Esophagus muscularis mucosa (tissue), 4 donors: ENCODE measurements at places on chromosomes 2 and 18. TPM values are rescaled to one million over a fixed set of nuclear protein-coding genes. Genes with fewer than 3 reads are reported as not detected.

DNA sequence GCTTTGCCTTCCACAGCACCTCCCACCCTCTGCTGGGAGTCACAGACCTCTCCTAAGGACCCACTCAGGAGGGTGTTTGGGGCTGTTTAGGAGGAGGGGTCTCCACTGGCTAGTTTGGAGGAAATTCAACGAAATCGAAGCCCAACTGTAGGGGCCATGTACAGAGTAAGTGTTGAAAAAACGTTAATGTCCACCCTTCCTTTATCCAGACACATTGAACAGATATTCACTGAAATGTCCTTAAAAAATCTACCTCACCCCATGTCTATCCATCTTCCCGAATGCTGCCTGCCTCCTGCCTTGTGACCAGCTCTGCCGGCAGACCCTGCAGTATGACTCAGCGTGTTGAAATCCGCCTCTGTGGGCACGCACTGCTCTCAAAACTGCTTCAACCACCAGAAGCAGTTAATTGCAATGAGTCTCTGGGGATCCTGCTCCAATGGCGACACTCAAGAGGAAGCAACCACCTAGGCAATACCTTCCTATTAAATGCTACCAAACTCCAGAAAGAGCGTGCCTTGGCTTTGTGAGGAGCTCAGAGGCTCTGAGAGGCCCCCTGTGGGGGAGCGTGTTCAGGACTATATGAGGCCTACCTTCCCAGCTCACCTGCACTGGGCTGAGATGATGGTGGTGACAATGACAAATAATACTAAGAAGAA, 61.4 kb upstream of the RTN4 start:
- peak overlapping the region; percentile 90 for H3K27ac ChIP-seq
- DNase-seq, result no peak
- peaks cover 65% of the 10 kb centered on the region for H3K4me1 ChIP-seq
- no peak overlapping the region for H3K4me3 ChIP-seq
- H3K27me3 ChIP-seq, result no peaks in the 10 kb centered on the region
- no peaks in the 10 kb centered on the region for H3K36me3 ChIP-seq

DNA sequence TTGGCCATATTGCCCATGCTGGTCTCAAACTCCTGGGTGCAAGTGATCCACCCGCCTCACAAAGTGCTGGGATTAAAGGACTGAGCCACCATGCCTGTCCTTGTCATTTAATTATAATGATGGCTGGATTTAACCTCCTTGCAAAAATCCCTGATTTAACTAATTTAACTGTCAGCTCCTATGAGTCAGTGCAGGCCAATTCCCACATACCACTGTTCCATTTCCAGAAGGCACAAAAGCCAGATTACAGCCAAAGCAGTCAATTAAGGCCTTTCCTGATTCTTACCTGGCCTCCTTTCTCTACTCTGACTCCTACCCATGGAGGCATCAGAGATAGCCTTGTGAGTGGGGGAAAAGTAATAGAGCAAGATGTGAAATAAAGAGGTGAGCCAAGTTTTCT, 12.3 kb upstream of the SLC35F5 start:
- H3K4me1 ChIP-seq, result no peaks in the 10 kb centered on the region
- H3K27me3 ChIP-seq, result no peaks in the 10 kb centered on the region

GRCh38 chr2:149860276-149860921, 272.8 kb upstream of the MMADHC start:
- no peak for DNase-seq
- H3K36me3 ChIP-seq, result no peaks in the 10 kb centered on the region
- no peak overlapping the region for H3K27ac ChIP-seq
- H3K4me3 ChIP-seq, result no peak overlapping the region
- H3K27me3 ChIP-seq, result no peaks in the 10 kb centered on the region
- H3K4me1 ChIP-seq, result no peaks in the 10 kb centered on the region

DNA sequence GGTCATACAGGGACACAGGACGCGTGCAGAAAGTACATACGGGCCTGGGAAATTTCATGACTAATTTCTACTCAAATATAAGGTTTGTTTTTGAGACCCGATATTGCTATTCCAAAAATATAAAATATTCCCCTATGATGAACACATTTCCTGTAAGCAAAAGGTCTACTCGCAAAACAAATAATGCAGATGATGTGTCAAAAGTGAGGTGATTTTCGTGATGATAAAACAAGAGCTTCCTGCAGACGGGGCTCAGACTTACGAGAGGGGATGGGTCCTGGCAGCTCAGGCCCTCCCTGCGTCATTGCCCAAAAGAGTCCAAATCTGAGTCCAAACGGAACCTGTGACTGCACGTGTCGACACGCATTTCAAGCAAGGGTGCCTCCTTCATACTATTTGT, 62.7 kb downstream of the MBP start:
- H3K36me3 ChIP-seq, result peaks cover 3% of the 10 kb centered on the region
- H3K4me1 ChIP-seq, result peaks cover 69% of the 10 kb centered on the region
- no peaks in the 10 kb centered on the region for H3K27me3 ChIP-seq
- H3K27ac ChIP-seq, result no peak overlapping the region
- H3K4me3 ChIP-seq, result no peak overlapping the region
- no peak for DNase-seq

DNA sequence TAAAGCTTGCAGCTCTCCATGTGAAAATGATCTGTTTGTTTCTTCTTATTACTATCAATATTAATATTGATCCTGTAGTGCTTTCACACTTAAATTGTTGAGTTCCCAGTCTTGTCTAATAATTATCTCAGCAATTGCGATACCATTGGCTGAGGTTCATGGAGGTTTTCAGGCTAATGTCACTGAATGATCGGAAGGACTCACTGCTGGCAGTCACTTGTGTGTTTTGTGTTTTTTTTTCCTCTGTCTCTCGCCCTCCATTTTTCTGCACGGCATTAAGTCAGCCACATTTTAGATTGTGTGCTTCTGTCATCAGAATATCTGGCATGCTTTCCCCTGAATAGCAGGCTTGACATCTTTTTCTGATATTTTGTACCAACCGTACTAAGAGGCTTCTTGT, 43.7 kb downstream of the AGAP1 start:
- no peak overlapping the region for H3K27ac ChIP-seq
- no peaks in the 10 kb centered on the region for H3K4me1 ChIP-seq
- DNase-seq, result no peak
- no peak overlapping the region for H3K4me3 ChIP-seq
- H3K36me3 ChIP-seq, result no peaks in the 10 kb centered on the region
- H3K27me3 ChIP-seq, result no peaks in the 10 kb centered on the region

GRCh38 chr2:69518841-69519240, 81.6 kb upstream of the NFU1 start:
- DNase-seq, result no peak
- no peak overlapping the region for H3K27ac ChIP-seq
- H3K4me1 ChIP-seq, result no peaks in the 10 kb centered on the region
- H3K36me3 ChIP-seq, result peaks cover 86% of the 10 kb centered on the region
- H3K27me3 ChIP-seq, result no peaks in the 10 kb centered on the region

- no peak overlapping the region for H3K4me3 ChIP-seq
- no peaks in the 10 kb centered on the region for H3K27me3 ChIP-seq
- no peak overlapping the region for H3K27ac ChIP-seq
These were observed 35.2 kb downstream of the MTHFD2 start for GRCh38 chr2:74233648-74234047.

DNA sequence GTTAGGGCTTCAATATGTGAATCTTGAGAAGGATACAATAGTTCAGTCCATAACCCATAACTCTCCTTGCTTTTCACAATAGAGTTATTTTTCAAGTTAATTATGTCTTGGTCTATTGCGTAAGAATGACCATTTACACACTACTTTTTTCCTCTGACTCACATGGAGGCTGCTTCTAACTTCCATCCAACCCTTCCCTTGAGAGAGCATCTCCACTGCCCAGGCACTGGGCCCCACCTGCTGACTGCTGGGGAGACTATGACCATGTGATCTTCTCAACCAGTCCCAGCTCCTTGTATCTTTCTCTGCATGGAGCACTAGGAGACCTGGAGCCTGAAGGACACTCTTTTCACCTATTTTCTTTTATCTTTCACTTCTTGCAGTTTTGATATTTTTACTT, 251.5 kb downstream of the GPD2 start:
- no peak for DNase-seq
- no peaks in the 10 kb centered on the region for H3K4me1 ChIP-seq
- no peak overlapping the region for H3K4me3 ChIP-seq
- H3K27me3 ChIP-seq, result no peaks in the 10 kb centered on the region

DNA sequence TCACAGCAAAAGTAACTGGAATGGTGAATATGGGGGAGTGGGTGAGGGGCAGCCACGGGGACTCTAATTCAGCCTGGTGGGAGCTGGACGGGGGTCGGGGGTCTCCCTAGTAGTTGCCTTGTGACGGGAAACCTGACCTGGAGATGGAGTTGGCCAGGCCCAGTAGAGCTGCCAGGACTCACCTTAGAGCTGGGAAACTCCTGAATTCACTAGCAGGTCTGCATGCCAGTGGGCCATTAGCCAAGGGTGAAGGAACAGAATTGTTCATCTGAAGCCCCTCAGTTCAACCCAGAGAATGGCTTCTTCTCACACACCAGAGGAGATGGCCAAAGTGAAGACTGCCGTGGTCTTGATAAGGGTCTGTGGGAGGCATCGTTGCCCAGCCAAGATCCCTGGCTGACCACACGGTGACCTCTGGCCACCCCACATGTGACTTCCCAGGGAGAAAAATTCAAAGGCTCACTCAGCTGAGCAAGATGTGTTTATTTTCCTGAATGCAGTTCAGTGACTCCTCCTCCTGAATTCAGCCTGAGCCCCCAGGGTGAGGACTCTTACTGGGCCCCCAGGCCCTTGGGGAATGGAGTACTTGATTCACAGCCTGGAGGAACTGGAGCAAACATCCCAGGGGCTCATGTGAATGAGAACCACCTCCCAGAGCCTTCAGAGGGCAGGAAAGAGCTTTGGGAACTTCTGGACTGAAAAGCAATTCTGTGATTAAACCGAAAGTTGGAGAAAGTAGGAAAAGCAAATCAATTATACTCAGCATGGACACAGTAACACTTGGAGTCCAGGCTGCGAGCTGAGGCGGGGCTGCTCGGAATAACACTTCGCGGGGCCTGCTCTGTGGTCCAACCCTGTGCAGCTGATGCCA, 25.2 kb downstream of the MOCOS start:
- H3K4me1 ChIP-seq, result peaks cover 3% of the 10 kb centered on the region
- no peaks in the 10 kb centered on the region for H3K27me3 ChIP-seq
- peak overlapping the region; percentile 9 for H3K4me3 ChIP-seq
- H3K27ac ChIP-seq, result no peak overlapping the region
- no peaks in the 10 kb centered on the region for H3K36me3 ChIP-seq

- H3K4me1 ChIP-seq, result peaks cover 21% of the 10 kb centered on the region
- peak overlapping the region; percentile 27 for H3K27ac ChIP-seq
- no peak for DNase-seq
- H3K27me3 ChIP-seq, result no peaks in the 10 kb centered on the region
- no peaks in the 10 kb centered on the region for H3K36me3 ChIP-seq
- H3K4me3 ChIP-seq, result no peak overlapping the region
These were observed 88.5 kb downstream of the SH3RF3 start for GRCh38 chr2:109217362-109218086.

GRCh38 chr2:126664234-126664633, 8.3 kb downstream of the GYPC start:
- no peak for DNase-seq
- H3K36me3 ChIP-seq, result no peaks in the 10 kb centered on the region
- H3K4me3 ChIP-seq, result no peak overlapping the region
- H3K27ac ChIP-seq, result peak overlapping the region; percentile 64
- no peaks in the 10 kb centered on the region for H3K27me3 ChIP-seq
- peaks cover 96% of the 10 kb centered on the region for H3K4me1 ChIP-seq

GRCh38 chr2:112691881-112692281, 28.9 kb upstream of the NT5DC4 start:
- no peak overlapping the region for H3K27ac ChIP-seq
- H3K4me3 ChIP-seq, result no peak overlapping the region
- H3K27me3 ChIP-seq, result no peaks in the 10 kb centered on the region
- no peak for DNase-seq
- H3K36me3 ChIP-seq, result no peaks in the 10 kb centered on the region

GRCh38 chr2:160908157-160908556, 252.1 kb upstream of the TANK start:
- no peaks in the 10 kb centered on the region for H3K36me3 ChIP-seq
- H3K4me3 ChIP-seq, result no peak overlapping the region
- no peaks in the 10 kb centered on the region for H3K27me3 ChIP-seq
- H3K27ac ChIP-seq, result no peak overlapping the region
- DNase-seq, result no peak

GRCh38 chr2:58448065-58448507, 207.0 kb upstream of the FANCL start:
- no peaks in the 10 kb centered on the region for H3K27me3 ChIP-seq

- no peak overlapping the region for H3K27ac ChIP-seq
- no peaks in the 10 kb centered on the region for H3K27me3 ChIP-seq
- H3K36me3 ChIP-seq, result peaks cover 7% of the 10 kb centered on the region
- DNase-seq, result peak; percentile 5
- H3K4me3 ChIP-seq, result no peak overlapping the region
These were observed 47.6 kb downstream of the RALBP1 start for GRCh38 chr18:9522952-9523351.

DNA sequence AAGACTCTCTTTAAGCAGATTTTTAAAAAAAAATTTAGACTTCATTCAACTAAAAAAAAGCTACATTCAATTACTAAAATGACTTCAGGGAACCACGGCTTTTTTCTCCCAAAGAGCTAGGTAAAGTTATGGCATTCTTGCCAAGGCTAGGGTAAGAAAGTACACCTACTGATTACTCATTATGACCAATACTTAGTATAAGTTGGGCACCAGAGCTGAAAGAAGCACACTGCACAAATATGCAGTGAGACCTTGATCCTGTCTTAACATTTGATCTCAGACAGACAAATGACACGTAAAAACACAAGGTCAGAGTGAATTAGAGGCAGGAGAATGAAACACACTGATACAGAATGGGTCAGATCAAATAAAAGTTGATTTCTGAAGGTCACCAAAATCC, 88.7 kb downstream of the THADA start:
- no peak overlapping the region for H3K27ac ChIP-seq
- no peak for DNase-seq
- no peaks in the 10 kb centered on the region for H3K27me3 ChIP-seq
- no peaks in the 10 kb centered on the region for H3K36me3 ChIP-seq
- H3K4me1 ChIP-seq, result peaks cover 4% of the 10 kb centered on the region
- H3K4me3 ChIP-seq, result no peak overlapping the region

- H3K4me3 ChIP-seq, result no peak overlapping the region
- peaks cover 50% of the 10 kb centered on the region for H3K36me3 ChIP-seq
- H3K4me1 ChIP-seq, result peaks cover 22% of the 10 kb centered on the region
- no peak for DNase-seq
- no peak overlapping the region for H3K27ac ChIP-seq
These were observed 3.7 kb upstream of the PCBP1 start for GRCh38 chr2:70083344-70084156.

DNA sequence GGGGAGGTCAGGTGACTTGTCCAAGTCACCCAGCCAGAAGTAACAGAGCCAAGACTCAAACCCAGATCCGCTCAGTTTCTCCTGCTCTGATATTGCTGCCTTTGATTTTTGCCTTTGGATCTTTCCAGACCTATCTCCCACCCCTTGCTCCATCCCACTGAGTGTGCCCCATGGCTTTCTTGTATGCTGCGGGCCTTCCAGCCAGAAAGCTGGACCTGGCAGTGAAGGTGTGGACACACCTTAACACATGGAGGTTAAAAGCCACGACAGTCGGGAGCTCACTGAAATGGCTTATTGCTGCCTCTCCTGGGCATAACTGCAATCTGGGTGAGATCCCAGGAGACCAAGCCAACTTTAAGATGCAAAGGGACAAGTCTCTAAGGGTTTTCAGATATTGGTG, 86.7 kb downstream of the LONRF2 start:
- no peak overlapping the region for H3K27ac ChIP-seq
- H3K36me3 ChIP-seq, result no peaks in the 10 kb centered on the region
- no peaks in the 10 kb centered on the region for H3K27me3 ChIP-seq
- no peak for DNase-seq
- no peak overlapping the region for H3K4me3 ChIP-seq

Gene NEU2
- total RNA-seq, result not detected

Gene MFSD2B
- total RNA-seq, result not detected

Gene CFAP65
- not detected for total RNA-seq

Gene CD28
- total RNA-seq, result under 0.01 TPM

Gene UGT1A6
- total RNA-seq, result not detected

Gene CLEC4F
- total RNA-seq, result not detected

Gene FAM117B
- total RNA-seq, result 3.4 TPM

Gene POTEI
- not detected for total RNA-seq

Gene SLC40A1
- 35.3 TPM for total RNA-seq

Gene CD226
- 0.42 TPM for total RNA-seq
